Foreskin keratinocyte (primary cell): ENCODE measurements at places on chromosomes 2 and 18.

GRCh38 chr2:147806846-147807245, 38.0 kb upstream of the ACVR2A start:
- no peak for DNase-seq

GRCh38 chr18:76592981-76593381, 97.9 kb upstream of the ZNF516 start:
- no peak for DNase-seq

- no peak for DNase-seq
Observed at GRCh38 chr2:118460425-118460824, 372.2 kb downstream of the INSIG2 start.

GRCh38 chr18:4639628-4640310, 184.7 kb upstream of the DLGAP1 start:
- no peak for DNase-seq

GRCh38 chr18:47932190-47932589, 1.7 kb upstream of the SMAD2 start:
- no peak for DNase-seq

GRCh38 chr2:201622306-201622970, 20.9 kb downstream of the TMEM237 start:
- no peak for DNase-seq

DNA sequence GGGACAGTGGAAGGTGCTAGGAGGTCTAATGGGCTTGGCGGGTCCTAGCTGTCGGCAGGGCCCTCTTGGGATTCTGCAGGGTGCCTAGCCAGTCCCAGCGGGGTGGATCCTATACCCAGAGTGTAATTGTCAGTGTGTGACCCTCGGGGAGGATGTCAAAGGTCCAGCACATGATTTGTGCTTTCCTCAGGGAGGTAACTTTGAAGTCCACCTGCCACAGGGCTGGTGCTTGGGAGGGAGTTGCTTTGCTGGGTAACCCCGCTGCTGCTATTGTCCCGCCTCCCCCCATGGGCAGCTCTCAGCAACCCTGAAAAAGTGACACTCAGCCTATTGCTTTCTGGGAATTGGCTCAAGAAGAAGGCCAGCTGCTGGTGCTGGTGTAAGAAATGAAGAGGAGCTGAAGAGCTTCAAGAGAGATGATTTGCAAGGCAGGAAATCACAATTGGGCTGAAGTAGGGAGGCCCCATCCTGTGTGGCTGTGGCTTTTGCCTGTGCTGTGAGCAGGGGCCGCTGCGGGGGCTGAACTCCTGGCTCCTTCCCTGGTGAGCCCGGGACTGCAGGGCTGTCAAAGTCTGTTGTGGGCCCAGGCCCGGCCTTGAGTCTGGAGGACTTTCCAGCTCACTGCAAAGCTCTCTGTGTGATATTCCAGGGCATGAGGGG, 36.4 kb downstream of the EMILIN2 start:
- DNase-seq = no peak

GRCh38 chr2:134454426-134454825, 200.6 kb downstream of the MGAT5 start:
- DNase-seq = no peak

DNA sequence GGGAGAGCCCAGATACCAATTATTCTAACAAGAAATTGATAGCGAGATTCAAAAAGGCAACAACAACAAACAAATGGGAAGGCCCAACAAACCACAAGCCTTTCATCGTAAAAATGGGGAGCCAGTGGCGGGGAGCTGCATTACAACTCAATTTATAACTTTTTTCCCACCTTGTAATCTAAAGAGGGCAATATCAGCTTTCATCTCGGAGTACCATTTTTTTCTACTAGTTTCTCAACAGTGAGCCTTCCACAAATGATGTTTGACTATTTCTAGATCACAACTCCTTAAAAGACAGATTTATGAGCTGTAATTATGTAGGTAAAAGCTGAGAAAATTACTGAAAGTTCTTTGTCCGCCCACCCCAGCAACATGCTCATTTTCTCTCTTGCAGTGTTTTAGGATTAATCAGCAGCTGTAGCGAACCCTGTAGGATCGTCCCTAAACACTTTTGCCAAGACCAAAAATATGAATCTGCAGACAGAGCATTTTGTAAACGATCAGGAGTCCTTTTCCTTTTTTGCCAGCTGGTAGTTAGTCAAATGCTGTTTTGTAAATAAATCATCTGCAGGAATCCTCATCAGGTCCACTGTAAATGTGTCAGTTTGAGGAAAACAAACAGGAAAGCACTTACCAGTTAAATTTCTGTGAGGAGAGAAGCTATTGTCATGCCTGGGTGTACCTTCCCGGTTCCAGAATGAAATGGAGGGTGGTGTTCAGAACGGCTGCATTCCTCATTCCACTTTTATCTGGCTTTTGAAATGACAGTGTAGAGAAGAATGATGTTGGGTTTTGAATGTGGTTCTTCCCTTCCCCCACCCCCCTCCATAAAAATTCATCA, 53.2 kb downstream of the EEF1B2 start:
- DNase-seq = peak; percentile 31

DNA sequence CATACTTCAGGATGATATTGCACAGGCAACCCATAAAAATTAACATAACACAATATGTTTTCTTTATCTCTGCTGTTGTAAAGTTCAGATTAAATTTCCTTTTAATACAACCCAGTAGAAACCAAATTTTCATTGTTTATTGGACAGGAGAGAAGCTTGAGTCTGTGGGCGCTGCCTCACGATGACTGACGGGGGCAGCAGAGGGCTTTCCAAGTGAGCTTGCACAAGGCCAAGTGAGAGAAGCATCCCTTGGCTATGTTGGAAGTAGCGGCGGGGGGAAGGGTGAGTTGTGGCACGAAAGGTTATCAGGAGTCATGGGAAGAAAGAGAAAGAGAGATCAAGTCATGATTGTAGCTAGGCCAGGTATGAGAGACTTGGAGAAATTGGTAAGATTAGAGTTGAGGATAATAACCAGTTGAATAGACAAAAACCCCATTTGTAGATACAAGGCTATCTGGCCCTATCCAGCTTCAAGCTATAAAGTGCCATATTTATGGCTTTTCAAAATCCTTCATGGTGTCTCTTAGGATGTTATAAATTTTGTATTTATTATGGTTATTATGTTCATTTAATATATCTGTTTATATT, 413.7 kb upstream of the FAM98A start:
- peak; percentile 25 for DNase-seq

GRCh38 chr2:151833984-151834383, 5.8 kb upstream of the ARL5A start:
- no peak for DNase-seq
